Lung microvascular endothelial cell (primary cell): ENCODE measurements at places on chromosomes 2 and 18. TPM values are rescaled to one million over a fixed set of nuclear protein-coding genes. Genes with fewer than 3 reads are reported as not detected.

DNA sequence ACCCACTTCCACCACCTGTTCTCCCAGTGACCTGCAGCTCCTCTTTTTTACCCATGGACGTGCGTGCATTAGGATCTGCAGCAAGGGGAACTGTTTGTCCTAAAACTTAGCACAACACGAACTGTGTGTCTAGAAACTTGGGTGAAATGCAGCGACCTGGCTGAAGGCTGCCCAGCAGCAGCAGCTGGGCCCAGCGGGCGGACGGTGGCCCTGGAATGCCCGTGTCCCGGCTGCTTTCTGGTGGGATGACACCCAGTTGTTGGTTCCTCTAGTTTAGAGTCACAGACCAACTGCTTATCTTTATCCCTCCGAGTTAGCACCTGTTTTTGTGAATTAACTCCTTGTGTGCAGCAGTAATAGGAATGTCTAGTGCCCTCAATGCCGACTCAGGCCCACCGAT lies 61.9 kb upstream of the PXDN start:
- DNase-seq: no peak

GRCh38 chr2:203972066-203972465 lies 35.5 kb downstream of the ICOS start:
- DNase-seq: no peak

DNA sequence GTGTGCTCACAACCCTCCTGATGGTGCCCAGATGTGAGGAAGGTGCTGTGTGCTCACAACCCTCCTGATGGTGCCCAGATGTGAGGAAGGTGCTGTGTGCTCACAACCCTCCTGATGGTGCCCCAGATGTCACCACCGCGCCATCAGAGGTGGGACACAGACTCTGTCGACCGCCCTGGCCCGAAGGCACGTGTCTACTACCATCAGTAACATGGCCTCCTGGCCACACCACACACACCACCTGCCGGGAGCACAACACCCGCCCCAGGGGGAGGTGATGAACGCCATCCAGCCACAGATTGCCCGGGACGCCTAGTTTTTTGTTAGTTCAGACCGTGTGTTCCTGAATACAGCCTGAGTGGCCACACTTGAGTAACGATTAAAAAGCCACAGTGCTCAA lies 24.5 kb downstream of the HDAC4 start:
- DNase-seq: no peak

- DNase-seq: peak; percentile 26
Measured at GRCh38 chr2:148614322-148615049, 30.1 kb upstream of the EPC2 start.

- no peak for DNase-seq
Measured at GRCh38 chr2:241227594-241227993, 39.1 kb downstream of the ANO7 start.

DNA sequence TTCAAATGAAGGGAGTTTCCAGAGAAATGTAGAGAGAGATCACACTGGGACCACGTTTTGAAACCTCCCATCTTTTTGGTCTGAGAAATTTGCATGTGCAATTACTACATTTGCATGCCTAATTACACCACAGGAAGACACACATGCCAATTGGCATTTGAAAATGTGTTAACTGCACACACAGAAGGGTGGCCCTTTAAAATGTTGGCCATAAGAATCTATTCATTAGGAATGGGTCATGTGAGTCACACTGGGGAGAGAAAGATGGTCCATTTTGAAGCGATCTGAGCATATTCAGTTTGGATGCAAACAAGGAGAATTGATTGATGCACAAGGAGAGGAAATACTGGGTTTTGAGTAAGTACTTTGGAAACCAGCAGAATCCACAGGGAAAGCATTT lies 1407.1 kb upstream of the ACVR2A start:
- DNase-seq: no peak

DNA sequence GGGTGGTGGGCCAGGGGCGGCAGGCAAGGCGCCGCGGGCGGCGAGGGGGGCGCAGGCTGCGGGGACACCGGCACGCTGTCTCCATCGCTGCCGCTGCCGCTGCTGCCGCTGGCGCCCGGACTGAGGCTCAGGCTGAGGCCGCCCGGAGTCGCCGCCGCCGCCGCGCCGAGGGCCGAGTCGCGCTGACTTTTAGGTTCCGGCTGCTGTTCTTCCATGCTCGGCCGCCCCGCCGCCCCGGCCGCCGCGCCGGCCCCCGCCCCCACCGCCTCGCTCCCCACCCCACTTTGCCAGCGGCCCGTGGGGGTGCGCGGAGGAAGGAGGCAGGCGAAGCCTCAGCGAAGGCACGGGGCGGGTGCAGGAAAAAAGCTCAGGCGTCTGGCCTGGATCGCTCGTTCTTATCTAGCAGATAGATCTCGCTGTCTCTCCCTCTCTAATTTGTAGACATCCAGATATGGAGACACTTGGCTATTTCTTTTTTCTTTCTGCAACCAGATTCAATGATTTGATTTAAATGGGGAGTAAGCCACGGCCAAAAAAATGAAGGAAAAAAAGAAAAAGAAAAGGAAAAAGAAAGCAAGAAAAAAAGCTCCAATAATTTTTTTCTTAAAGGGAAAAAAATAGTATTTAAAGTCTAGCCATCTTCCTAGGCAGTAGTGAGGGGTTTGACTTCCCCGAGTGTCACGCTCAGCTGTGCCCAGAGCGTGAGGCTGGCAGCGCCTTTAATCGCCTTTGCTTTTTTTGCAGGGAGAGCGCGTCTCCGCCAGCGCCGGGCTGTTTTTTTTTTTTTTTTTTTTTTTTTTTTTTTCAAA lies at the start of gene EN1:
Gene EN1 (minus strand): TSS at position 696 of the 809 bp plus-strand sequence. CDS start 481 bp downstream, at position 215.
- DNase-seq: no peak

DNA sequence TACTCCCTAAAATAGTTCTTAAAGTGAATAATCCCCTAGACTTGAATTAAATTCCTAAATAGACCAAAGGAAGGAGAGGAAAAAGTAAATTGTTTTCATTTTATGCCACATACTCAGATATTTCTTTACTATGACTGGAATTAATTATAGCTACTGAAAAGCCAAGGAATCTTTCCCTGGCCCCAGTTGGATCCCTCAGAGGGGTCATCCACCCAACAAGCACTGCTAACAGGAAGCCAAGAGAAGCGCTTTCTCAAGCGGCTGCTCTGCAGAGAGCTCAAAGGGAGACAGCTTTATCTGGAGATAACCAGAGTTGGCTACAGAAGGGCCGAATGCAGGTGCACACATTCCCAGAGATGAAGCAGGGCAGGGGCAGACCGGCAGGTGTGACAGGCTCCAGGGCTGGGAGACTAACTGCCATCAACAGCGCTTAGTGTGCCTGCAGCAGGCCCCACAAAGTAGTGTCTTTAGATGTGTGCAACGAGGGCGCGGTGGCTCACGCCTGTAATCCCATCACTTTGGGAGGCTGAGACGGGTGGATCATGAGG lies 51.1 kb downstream of the POLR1A start:
- DNase-seq: no peak

DNA sequence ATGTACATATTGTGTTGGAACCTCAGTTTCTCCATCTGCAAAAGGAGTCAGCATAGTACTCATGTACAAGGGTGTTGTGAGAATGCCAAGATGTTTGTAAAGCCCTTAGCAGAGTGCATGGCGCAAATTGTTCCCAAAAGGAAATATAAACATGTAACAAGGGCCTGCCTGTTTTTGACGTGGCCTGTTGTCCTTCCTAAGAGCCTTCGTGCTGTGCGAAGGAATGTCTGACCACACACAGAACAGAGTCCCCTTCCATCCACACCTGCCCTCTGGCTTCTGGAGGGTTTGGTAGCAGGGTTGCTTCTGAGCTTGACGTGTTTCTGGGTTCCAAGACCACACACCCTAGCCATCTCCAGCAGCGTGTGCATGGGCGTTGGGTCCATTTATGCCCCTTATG lies 34.9 kb downstream of the CABLES1 start:
- no peak for DNase-seq

DNA sequence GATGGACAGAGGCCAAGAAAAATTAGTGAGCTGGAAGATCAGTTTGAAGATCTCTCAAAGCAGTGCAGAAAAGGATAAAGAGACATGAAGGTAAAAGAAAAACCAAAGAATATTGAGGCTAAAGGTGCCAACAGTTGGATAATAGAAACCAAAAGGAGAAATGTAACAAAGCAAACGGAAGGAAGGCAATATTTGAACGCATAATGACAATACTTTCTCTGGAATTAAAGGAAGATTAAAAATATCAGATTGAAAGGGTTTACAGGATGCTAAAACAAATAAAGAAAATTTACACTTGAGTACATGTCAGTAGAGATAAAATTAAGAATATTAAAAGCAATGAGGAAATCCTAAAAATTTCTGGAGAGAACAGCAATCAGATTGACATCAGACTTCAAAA lies 125.9 kb upstream of the SEC11C start:
- DNase-seq: no peak

GRCh38 chr2:192215096-192215877 lies 20.6 kb upstream of the TMEFF2 start:
- no peak for DNase-seq

DNA sequence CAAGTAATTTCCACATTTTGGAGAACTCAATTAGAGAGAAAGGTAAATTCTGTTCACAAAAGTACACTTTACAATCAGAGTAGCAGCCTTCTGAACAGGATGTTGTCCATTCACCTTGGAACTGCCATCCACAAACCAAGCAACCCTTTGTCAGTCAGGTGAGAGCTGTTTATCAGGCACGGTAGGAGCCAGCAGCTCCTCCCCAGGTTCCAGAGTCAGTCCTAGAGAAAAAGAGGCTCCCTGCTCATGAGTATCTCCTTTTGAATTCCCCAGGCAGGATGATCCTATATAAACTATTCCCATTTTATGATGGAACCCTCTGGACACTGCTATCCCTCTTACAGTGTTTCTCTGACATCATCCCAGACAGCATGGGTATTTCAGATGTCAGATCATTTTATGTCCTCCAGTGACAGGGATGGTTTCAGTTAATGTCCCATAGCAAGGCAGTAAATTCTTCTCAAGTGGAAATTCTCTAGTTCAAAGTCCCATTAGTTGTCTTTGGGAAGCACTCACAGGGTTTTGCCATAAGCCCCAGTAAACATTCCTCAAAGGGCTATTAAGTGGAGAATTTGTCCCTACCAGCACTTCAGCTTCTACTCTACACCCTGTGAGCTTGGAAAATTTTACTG lies 34.5 kb upstream of the CSRNP3 start:
- no peak for DNase-seq

- DNase-seq: no peak
Measured at GRCh38 chr2:69464575-69464974, 27.3 kb upstream of the NFU1 start.

- no peak for DNase-seq
Measured at GRCh38 chr2:185970148-185970852, 231.7 kb downstream of the FSIP2 start.

- peak; percentile 67 for DNase-seq
Measured at GRCh38 chr2:238970553-238971081, 122.7 kb downstream of the TWIST2 start.

DNA sequence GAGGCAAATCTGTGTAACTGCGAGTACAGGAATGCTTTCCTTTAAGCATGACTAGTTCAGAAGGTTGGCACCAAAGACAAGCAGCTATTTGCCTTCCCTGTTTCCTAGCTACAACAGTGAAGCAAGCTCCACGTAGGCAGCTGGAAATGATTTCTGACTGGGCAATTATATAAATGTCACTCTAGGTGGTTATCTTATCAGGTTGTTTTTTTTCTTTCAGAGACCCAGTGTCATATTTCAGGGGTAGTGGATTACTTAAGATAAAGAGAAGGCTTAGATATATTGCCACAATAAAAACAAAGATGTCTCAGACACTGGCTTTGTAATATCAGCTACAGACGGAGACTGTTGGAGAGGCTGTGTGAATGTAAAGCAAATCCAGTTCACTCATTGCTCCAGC lies 748.9 kb upstream of the NXPH2 start:
- no peak for DNase-seq

GRCh38 chr2:154699575-154699930 lies 1.1 kb downstream of the KCNJ3 start:
- DNase-seq: no peak

DNA sequence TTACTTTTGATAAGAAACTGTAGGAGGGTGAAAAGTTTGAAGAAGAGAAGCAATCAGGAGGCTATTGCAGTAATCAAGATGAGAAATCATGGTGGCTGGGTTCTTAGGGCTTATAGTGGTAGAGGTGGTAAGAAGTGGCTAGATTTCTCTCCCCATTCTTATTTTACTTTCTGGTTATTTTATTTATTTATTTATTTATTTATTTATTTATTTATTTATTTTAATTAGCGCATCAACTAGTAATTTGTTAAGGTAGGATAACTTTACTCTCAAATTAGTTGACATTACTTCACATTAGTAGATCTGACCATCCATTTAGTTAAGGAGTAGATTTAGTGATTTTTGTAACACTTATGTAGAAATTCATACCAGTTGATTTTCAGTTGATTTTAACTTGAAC lies 77.4 kb downstream of the PIK3C3 start:
- no peak for DNase-seq

GRCh38 chr2:45652090-45653031 lies 886 bp downstream of the PRKCE start:
- DNase-seq: peak; percentile 60

GRCh38 chr2:128232965-128233789 lies 85.5 kb downstream of the HS6ST1 start:
- DNase-seq: peak; percentile 77

GRCh38 chr2:239763433-239764097 lies 261.6 kb downstream of the NDUFA10 start:
- DNase-seq: no peak

GRCh38 chr2:54456612-54457322 lies 640 bp downstream of the SPTBN1 start:
- peak; percentile 69 for DNase-seq

GRCh38 chr18:49481317-49481716 lies 5.7 kb downstream of the C18orf32 start:
- no peak for DNase-seq

DNA sequence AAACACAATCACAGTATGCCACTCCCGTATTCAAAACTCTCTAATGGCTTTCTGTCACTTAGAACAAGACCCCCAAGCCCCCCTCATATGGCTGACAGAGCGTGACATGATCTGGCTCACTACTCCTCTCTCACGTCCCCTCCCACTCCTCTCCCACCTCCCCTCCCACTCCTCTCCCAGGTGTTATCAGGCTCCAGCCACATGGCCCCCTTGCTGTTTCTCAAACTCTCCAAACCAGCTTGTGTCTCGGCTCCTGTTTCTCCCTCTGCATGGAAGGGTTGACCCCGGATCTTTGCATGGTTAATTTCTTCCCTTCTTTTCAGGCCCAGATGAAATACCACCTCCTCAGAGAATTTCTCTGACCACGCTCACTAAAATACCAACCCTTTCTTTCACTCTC lies 180.8 kb downstream of the SLC8A1 start:
- DNase-seq: no peak

The FAM228B gene
- total RNA-seq: 2.4 and 8.3 TPM in 2 replicates

The RSAD2 gene
- total RNA-seq: 0.20 and 0.22 TPM in 2 replicates

The KRTCAP3 gene
- not detected in 2 replicates for total RNA-seq

The TNS1 gene
- total RNA-seq: 26.8 and 82.1 TPM in 2 replicates

The RAD51AP2 gene
- not detected in 2 replicates for total RNA-seq

The CTAGE1 gene
- total RNA-seq: not detected in 2 replicates
